DMS79 (cell line): ENCODE measurements at places on chromosomes 16 and 17.

DNA sequence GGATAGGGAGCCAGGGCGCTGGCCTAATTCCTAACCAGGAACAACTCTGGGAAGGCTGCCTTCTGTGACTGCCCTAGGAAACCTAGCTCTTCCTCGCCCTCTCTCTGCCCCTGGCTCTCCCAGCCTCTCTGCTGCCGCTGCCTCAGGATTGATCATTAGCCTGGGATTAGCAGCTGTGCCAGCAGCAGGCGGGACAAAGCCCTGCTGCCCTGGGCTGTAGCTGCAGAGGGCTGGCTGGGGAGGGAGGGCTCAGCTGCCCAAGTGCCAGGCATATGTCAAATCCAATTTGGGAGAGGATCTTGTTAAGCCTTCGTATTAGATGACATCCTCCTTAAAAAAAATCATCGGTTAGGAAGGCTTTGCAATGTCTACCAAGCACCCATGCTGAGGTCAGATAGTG, 144.8 kb upstream of the CCL2 start:
- no peak for DNase-seq

GRCh38 chr16:85473909-85474620, 139.1 kb upstream of the GSE1 start:
- peak; percentile 34 for DNase-seq

- no peak for DNase-seq
Measured at GRCh38 chr16:67277999-67278772, 1.1 kb upstream of the PLEKHG4 start.

- DNase-seq: no peak
Measured at GRCh38 chr17:79944251-79944812, 91.3 kb downstream of the TBC1D16 start.

- DNase-seq: no peak
Measured at GRCh38 chr16:27370318-27370717, 31.7 kb upstream of the IL21R start.

DNA sequence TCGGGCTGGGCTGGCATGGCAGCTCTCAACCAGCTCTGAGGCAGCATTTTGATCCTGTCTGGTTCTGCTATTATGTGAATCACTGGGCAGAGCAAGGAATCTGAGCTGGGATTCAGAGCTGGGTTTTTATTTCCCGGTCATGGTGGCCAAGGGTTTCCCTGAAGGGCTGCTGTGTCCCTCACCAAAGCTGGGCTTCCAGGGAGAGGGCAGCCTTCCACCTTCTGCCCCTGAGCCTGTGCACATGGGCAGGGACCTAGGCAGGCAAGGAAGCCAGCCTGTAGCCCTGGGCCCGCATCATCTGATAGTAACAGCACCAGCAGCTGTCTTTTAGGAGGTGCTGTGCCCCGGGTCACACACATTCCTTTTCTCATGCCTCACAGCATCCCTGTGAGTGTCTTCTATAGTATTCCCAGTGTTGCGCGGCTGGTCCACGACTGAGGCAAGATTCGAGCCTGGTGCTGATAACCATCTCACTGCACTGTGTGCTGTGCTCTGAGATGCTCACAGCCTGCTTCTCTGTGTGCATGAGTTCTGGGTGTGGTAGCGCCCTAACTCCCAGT, 85.3 kb upstream of the PLCG2 start:
- DNase-seq: no peak

DNA sequence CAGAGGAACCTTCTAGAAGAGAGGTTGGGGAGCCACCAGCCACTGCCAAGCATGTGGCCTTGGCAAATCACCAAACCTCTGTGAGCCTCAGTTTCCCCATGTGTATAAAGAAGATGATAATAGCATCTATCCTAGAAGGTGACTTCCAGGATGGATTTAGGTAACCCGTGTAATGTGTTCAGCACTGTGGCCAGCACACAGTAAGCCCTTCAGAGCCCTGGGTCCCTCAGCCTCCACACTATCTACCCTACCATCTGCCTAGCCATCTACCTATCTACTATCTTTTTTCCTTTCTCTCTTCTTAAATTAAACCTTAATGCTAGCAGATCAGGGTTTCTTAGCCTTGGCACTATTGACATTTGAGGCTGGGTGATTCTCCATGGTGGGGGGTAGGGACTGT, 33.0 kb downstream of the TEKT5 start:
- no peak for DNase-seq

DNA sequence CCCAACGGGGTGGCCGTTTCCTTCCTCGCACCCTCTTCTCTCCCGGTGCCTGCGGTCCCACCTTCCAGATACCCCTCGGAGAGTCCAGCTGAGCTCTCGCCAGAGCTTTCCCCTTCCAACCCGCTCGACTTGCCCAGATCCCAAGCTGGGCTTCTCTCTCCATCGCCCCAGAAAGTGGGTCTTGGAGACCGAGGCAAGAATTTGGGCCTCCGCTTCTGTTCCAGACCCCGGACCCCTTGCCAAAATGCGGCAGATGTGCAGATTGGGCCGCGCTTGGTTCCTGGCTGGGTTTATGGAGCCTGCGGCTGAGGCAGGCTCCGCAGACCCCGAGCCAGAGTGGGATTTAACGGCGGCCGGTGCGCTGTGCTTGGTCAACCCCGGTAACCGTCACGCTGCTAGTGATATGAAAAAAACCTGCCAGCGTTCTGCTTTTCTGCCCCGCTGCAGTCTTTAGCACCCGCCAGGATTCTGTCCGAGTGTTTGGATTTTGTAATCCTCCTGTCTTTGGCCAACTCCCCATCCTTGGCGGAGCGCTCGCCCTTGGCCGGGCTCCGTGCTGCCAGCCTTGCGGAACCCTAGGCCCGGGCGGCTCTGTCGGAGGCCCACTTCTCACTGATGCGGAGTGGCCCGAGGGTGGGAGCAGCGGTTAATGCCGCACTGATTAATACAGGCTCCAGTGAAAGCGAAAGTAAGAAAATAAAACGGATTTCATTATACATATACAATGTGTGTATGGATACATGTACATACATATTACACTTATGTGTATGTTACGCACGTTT, 754 bp upstream of the SLFN11 start:
- peak; percentile 56 for DNase-seq

GRCh38 chr16:19760356-19761060, 42.4 kb downstream of the IQCK start:
- no peak for DNase-seq

DNA sequence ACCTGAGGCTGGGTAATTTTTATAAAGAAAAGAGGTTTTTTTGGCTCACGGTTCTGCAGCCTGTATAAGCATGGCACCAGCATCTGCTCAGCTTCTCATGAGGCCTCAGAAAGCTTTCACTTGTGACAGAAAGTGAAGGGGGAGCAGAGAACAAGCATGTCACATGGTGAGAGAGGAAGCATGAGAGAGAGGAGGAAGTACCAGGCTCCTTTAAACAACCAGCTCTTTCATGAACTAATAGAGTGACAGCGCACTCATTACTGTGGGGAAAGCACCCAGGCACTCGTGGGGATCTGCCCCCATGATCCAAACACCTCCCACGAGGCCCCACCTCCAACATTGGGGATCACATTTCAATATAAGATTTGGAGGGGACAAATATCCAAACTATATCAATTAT, 86.8 kb downstream of the USP32 start:
- DNase-seq: no peak

GRCh38 chr17:82901356-82901755, 61.5 kb upstream of the ZNF750 start:
- DNase-seq: no peak

- DNase-seq: no peak
Measured at GRCh38 chr17:31907342-31907962, 5.9 kb upstream of the UTP6 start.

- no peak for DNase-seq
Measured at GRCh38 chr16:23465179-23465578, 12.2 kb upstream of the COG7 start.

DNA sequence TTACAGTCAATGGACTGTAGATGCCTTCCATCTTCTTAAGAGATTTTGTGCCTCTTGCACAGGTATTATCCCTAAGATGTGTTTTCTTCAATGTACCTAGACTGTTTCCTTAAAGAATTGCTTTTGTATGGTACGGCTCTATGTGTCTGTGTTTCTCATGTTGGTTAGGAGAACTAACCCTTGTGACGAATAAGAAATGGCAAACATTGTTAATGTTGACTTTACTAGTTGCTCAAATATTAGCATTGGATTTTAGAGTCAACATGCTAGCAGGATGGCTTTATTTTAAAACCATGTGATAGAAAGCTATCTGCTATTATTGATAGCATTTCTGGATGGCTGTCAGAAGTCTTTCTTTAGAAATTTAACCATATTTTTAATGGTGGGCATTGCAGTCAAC, 34.5 kb downstream of the WWOX start:
- no peak for DNase-seq

DNA sequence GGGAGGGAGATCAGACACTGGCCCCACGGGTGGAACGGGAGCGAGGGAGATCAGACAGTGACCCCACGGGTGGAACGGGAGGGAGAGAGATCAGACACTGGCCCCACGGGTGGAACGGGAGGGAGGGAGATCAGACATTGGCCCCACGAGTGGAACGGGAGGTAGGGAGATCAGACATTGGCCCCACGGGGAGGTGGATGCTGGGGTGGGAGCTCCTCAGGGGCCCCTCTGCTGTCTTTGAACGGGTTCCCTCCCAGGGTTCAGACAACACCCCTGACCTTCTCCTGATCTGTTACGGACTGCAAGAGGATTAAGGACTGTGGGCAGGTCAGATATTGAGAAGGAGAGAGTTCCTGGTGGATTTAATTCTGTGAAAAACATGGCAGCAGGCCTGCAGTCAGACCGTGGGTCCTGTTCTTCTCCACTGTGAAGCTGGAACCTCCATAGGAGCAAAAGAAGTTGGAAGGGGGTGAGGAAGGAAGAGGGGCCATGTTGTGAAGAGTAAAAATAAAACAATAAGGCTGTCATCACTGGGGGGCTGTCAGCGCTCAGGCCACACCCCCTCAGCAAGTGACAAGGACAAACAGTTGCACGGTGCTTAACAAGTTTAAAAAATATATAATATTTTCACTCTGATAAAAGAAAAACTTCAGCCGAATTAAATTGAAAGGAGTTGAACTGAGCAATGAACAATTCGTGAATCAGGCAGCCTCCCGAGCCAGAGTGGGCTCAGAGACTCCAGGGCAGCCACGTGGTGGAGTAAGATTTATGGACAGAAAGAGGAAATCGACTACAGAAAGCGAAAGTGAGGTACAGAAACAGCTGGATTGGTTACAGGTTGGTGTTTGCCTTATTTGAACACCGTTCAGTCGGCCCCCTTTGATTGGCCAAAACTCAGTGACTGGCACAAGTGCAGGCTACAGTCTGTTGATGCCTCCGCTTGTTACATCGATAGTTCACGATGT, 348.7 kb upstream of the TNRC6C start:
- DNase-seq: no peak

- no peak for DNase-seq
Measured at GRCh38 chr16:80065541-80065940, 465.0 kb upstream of the MAF start.

DNA sequence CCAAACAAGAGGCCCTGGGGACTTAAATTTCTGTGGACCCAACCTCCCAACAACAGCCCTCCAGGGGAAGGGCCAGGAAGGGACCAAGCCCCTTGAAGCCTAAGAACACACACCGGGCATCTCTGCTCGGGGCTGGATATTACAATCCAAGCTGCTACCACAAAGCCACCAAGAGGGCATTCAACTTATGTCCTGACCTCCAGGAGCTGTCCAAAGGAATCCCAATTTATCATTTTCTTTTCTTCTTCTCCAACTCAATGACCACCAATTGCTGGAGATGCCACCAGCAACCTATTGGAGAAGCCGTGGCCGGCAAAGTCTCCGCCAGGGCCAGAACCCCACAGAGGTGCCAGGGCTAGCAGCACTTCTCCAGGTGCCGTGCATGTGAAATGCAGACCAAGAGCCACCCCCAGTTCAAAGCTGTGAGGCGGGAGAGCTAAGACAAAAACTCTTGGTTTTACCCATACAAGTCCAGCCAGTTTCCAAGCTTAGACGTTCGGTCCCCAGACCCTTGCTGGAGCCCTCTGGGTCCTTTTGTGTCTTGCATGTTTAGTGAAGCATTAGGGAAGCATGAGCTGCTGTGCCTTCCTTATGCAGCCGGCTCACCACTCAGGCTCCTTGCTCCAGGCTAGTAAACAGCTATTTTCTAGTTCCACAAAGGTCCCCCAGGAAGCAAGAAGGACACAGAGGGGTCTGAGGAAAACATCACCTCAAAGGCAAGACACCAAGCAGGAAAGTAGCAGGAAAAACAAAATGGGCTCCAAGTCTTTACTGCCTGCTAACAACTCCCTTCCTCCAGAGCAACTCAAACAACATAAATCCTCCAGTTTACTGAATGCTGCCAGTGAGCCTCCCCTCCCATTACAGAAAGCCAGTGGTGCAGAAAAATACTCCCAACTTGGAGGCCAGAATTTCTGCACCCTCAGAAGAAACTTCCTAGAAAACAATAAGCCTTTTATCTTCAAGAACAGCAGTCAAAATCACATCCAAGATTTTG, 3.2 kb downstream of the PITPNA start:
- no peak for DNase-seq

DNA sequence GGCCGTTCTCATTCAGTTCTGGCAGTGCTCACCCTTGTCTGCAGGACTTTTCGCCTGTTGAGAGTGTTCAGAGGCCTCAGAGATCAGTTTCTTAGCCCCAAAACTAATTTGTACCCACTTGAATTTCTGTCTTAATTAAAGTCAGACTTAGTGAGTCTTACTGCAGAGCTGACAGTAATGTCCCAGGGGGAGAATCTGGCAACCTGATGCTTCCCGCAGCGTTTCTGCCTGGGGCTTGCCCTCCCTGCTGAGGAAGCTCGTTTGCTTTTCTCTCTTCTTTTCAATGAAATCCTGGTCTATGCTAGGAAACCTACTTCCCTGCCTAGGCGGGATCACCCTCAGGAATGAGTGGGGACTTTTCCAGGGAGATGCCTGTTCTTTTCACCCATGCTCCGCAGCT, 25.3 kb downstream of the DBNDD1 start:
- DNase-seq: no peak

- no peak for DNase-seq
Measured at GRCh38 chr17:79627184-79627765, 16.4 kb upstream of the RBFOX3 start.

- no peak for DNase-seq
Measured at GRCh38 chr17:36593656-36594316, 2.1 kb downstream of the DHRS11 start.

DNA sequence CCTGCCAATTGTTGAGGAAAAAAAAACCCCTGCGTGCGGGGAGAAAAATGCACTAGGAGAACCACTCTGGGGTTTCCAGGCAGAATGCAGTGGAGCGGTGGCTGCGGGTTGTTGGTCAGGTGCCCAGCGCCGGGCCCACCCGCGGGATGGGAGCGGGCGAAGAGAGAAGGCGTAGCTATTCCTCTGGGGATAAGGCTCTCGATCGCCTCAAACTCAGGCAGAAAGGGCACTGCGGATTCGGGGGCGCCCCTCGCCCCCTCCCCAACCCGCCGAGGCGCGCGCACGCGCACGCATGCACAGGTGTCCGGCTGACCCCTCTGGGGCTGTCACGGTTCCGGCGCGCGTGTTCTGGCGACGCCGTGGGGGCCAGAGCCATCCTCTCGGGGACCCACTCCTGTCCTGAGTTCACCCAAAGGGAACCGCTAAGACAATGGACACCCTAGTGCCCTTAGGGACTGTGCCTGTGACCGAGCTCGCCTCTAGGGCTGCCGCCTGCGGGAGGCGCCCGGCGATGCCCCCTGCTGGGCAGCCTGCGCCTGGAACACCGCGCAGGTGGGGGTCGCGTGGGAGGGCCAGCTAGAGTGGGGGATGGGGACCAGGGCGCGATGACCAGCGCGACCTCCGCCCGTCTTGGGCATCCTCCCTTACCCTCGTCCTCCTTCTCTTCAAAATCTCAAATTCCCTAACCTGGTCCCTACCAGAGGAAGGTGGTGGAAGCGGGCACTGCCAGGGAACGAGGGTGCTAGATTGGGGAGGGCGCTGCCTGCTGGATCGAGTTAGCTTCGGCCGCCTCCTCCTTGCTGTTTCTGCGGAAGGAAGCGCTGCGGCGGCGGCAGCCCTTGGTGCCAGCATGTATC, 14.4 kb upstream of the CBX8 start:
- peak; percentile 34 for DNase-seq
